ENCODE measurements at places on chromosomes 2 and 18. TPM values are rescaled to one million over a fixed set of nuclear protein-coding genes. Genes with fewer than 3 reads are reported as not detected.

Gene CPO
- under 0.01 TPM for total RNA-seq

Gene LMAN2L
- 31.9 TPM for total RNA-seq

Gene FMNL2
- 17.6 TPM for total RNA-seq

Gene IL1RL2
- total RNA-seq, result 1.7 TPM

Gene KLHL29
- 2.9 TPM for total RNA-seq

Gene TAF4B
- 2.3 TPM for total RNA-seq

Gene MEP1B
- not detected for total RNA-seq

Data from regular cardiac myocyte (primary cell).